ENCODE measurements at places on chromosomes 12 and 14. TPM values are rescaled to one million over a fixed set of nuclear protein-coding genes. Genes with fewer than 3 reads are reported as not detected.

DNA sequence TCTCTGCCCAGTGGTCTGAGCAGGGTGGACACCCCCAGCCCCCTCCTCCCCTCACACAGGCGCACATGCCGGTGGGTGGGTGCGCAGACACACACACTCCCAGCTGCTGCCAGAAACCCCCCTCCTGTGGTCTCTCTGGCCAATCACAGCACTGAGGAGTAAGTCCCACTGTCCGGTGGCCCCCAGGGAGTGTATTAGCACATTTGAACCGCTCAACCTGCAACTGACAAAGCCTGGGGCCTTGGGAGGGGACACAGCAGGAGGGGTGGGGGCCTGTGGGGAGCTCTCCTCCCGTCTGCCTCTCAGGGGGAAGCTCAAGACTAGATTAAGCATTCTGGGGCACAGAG is 11.7 kb downstream of the FIGNL2 start:
- DNase-seq: no peak
- no peak overlapping the region for H3K27ac ChIP-seq
- no peaks in the 10 kb centered on the region for H3K36me3 ChIP-seq
- no peak overlapping the region for H3K4me3 ChIP-seq

GRCh38 chr14:43540948-43541347 is 966.1 kb downstream of the FSCB start:
- DNase-seq: peak; percentile 0
- H3K36me3 ChIP-seq: no peaks in the 10 kb centered on the region
- H3K4me1 ChIP-seq: no peaks in the 10 kb centered on the region
- H3K4me3 ChIP-seq: no peak overlapping the region
- no peak overlapping the region for H3K27ac ChIP-seq

DNA sequence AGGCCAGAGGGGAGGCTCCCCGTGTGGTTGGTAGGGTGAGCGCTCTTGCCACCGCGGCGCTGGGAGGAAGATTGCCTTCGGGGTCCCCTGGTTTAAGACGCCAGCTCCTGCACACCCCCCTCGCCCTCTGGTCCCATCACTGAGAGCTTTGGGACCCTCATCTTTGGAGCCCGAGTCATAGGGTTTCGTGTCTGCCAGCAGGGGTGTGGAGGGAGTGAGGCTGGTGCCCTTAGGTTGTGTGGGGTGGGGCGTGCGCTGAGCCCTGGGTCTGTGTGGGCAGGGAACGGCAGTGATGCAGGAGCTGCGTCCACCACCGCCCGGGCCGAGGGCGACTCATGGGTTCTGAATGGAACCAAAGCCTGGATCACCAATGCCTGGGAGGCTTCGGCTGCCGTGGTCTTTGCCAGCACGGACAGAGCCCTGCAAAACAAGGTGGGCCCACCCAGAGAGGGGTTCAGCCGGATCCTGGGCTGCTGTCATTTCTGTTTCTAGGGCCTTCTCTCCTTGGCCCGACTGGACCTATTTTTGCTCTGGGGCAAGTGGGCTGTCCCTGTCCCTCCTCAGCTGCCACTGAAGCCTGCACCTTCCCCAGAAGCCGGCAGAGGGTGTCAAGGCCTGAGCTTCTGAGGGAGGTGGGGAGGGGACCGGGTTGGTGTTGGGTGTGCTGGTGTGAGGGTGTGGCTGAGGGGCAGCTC is 12.1 kb downstream of the ACADS start:
- DNase-seq: no peak
- H3K27ac ChIP-seq: no peak overlapping the region
- no peak overlapping the region for H3K4me3 ChIP-seq
- H3K27me3 ChIP-seq: no peaks in the 10 kb centered on the region
- H3K4me1 ChIP-seq: no peaks in the 10 kb centered on the region

- no peaks in the 10 kb centered on the region for H3K4me1 ChIP-seq
- no peaks in the 10 kb centered on the region for H3K27me3 ChIP-seq
- no peak overlapping the region for H3K27ac ChIP-seq
- no peaks in the 10 kb centered on the region for H3K36me3 ChIP-seq
- H3K4me3 ChIP-seq: no peak overlapping the region
Measured at GRCh38 chr12:67390273-67390672, 121.1 kb downstream of the CAND1 start.

- H3K27me3 ChIP-seq: no peaks in the 10 kb centered on the region
- H3K36me3 ChIP-seq: no peaks in the 10 kb centered on the region
- H3K4me1 ChIP-seq: no peaks in the 10 kb centered on the region
- H3K27ac ChIP-seq: no peak overlapping the region
- no peak for DNase-seq
Measured at GRCh38 chr12:92639017-92639416, 63.8 kb upstream of the PLEKHG7 start.

MYF6 gene
- not detected for total RNA-seq

CAPZA3 gene
- total RNA-seq: not detected

GPR84 gene
- total RNA-seq: not detected

CARMIL3 gene
- not detected for total RNA-seq

EIF2B1 gene
- total RNA-seq: 108 TPM

LGR5 gene
- total RNA-seq: not detected

All from GM23248 (cell line).